ENCODE measurements at places on chromosomes 2 and 18. TPM values are rescaled to one million over a fixed set of nuclear protein-coding genes. Genes with fewer than 3 reads are reported as not detected.

The MDH1B gene
- 2.0 TPM for total RNA-seq

The ITGA4 gene
- 75.6 TPM for total RNA-seq

The CDK15 gene
- total RNA-seq, result not detected

The PREB gene
- total RNA-seq, result 56.3 TPM

The TACR1 gene
- total RNA-seq, result 0.16 TPM

The ZNF512 gene
- total RNA-seq, result 58.2 TPM

The TUBA3E gene
- total RNA-seq, result not detected

The HOXD3 gene
- total RNA-seq, result 1.9 TPM

The FRZB gene
- total RNA-seq, result 32.9 TPM

The MAP3K19 gene
- total RNA-seq, result not detected

The PER2 gene
- total RNA-seq, result 8.6 TPM

The CNGA3 gene
- 0.84 TPM for total RNA-seq

The CYP26B1 gene
- total RNA-seq, result 16.4 TPM

The SP100 gene
- not detected for total RNA-seq

The CHRND gene
- total RNA-seq, result 5.8 TPM

The M1AP gene
- total RNA-seq, result 0.77 TPM

GRCh38 chr2:217563565-217563964 is 439.2 kb downstream of the TNS1 start:
- H3K27ac ChIP-seq, result no peak overlapping the region
- no peak overlapping the region for H3K4me3 ChIP-seq
- no peaks in the 10 kb centered on the region for H3K27me3 ChIP-seq
- DNase-seq, result no peak
- H3K36me3 ChIP-seq, result peaks cover 11% of the 10 kb centered on the region

GRCh38 chr2:73938718-73939352 is 12.2 kb downstream of the DGUOK start:
- DNase-seq, result no peak
- H3K27ac ChIP-seq, result no peak overlapping the region
- H3K4me1 ChIP-seq, result peaks cover 7% of the 10 kb centered on the region
- no peak overlapping the region for H3K4me3 ChIP-seq

- H3K4me3 ChIP-seq, result peak overlapping the region; percentile 88
- H3K4me1 ChIP-seq, result peaks cover 94% of the 10 kb centered on the region
- no peak for DNase-seq
- H3K27ac ChIP-seq, result no peak overlapping the region
- H3K36me3 ChIP-seq, result peaks cover 7% of the 10 kb centered on the region
Observed at GRCh38 chr2:236574424-236575145, 5.0 kb downstream of the ACKR3 start.

DNA sequence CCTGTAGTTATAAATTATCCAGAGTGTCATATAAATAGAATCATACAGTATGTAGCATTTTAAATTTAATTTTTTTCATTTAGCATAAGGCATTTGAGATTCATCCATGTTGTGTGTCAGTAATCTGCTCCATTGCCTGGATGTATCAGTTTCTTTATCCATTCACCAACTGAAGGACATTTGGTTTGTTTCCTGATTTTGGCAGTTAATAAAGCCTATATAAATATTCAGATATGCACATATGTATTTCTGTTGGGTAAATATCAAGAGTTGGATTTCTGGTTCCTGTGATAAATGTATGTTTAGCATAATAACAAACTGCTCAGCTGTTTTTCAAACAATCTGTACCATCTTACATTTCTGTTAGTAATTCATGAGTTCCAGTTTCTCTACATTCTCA is 39.9 kb downstream of the CCDC150 start:
- no peaks in the 10 kb centered on the region for H3K27me3 ChIP-seq
- DNase-seq, result no peak
- H3K4me3 ChIP-seq, result no peak overlapping the region
- H3K4me1 ChIP-seq, result no peaks in the 10 kb centered on the region
- H3K27ac ChIP-seq, result no peak overlapping the region

DNA sequence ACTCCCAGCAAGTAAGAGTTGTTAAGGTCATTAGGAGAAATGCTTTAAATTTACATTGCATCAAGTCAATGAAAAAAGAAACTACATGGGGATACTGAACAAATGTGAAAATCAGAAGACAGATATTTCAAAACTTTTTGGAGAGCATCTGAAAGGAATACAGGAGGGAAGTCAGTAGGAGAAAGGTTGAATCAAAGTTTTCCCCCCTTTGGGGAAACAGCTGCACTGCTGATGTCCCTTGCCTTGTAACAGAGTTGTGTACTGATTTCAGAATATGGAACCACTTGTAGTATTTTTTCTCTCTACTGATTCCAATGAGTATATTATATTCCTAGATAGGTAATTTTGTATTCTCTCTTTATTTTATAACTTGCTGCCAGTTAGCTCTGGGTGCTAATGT is 592.5 kb upstream of the ZEB2 start:
- no peak overlapping the region for H3K27ac ChIP-seq
- no peak overlapping the region for H3K4me3 ChIP-seq
- H3K4me1 ChIP-seq, result peaks cover 39% of the 10 kb centered on the region
- H3K27me3 ChIP-seq, result no peaks in the 10 kb centered on the region

- H3K27me3 ChIP-seq, result no peaks in the 10 kb centered on the region
- peaks cover 4% of the 10 kb centered on the region for H3K36me3 ChIP-seq
- H3K27ac ChIP-seq, result no peak overlapping the region
Observed at GRCh38 chr2:216700088-216700567, 4.8 kb upstream of the IGFBP5 start.

- H3K27me3 ChIP-seq, result no peaks in the 10 kb centered on the region
- no peak overlapping the region for H3K27ac ChIP-seq
- no peak overlapping the region for H3K4me3 ChIP-seq
- H3K4me1 ChIP-seq, result peaks cover 11% of the 10 kb centered on the region
- no peaks in the 10 kb centered on the region for H3K36me3 ChIP-seq
Observed at GRCh38 chr2:234022424-234022823, 28.1 kb upstream of the SPP2 start.

- H3K27ac ChIP-seq, result peak overlapping the region; percentile 68
- H3K4me3 ChIP-seq, result peak overlapping the region; percentile 92
- H3K4me1 ChIP-seq, result peaks cover 26% of the 10 kb centered on the region
- H3K36me3 ChIP-seq, result no peaks in the 10 kb centered on the region
- no peak for DNase-seq
- H3K27me3 ChIP-seq, result peaks cover 19% of the 10 kb centered on the region
Observed at GRCh38 chr2:172428832-172429210, 1.4 kb downstream of the ITGA6 start.

DNA sequence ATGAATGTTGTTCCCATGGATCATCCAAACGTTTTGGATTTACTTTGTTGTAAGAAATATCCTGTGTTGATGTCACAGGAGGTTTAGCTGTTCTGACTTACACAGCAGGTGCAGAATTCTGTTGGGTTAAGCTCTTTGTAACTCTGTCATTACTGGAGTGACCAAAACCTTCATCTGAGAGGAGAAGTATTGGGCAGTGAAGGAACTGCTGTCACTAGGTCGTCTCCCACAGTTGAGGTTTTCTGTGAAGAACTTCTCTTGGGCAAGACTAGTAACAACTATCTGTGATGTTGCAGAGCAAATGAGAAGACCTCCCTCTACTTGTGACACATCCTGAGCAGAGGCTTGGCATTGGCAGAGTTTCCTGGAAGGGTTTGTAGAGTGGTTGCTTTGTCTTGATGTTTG is 2.9 kb downstream of the SPTBN1 start:
- no peak for DNase-seq
- peaks cover 51% of the 10 kb centered on the region for H3K4me1 ChIP-seq
- no peak overlapping the region for H3K27ac ChIP-seq
- no peaks in the 10 kb centered on the region for H3K36me3 ChIP-seq

GRCh38 chr2:96524482-96525210 is 11.9 kb upstream of the ARID5A start:
- peaks cover 12% of the 10 kb centered on the region for H3K4me1 ChIP-seq
- DNase-seq, result no peak
- H3K36me3 ChIP-seq, result no peaks in the 10 kb centered on the region
- no peak overlapping the region for H3K27ac ChIP-seq

- peaks cover under 1% of the 10 kb centered on the region for H3K27me3 ChIP-seq
- no peak for DNase-seq
- no peak overlapping the region for H3K4me3 ChIP-seq
- H3K27ac ChIP-seq, result no peak overlapping the region
Observed at GRCh38 chr2:120778244-120778643, 42.6 kb downstream of the GLI2 start.

- peaks cover 4% of the 10 kb centered on the region for H3K4me1 ChIP-seq
- H3K27me3 ChIP-seq, result no peaks in the 10 kb centered on the region
- DNase-seq, result no peak
- H3K36me3 ChIP-seq, result no peaks in the 10 kb centered on the region
- H3K4me3 ChIP-seq, result no peak overlapping the region
Observed at GRCh38 chr18:63446266-63446665, 24.0 kb upstream of the VPS4B start.

DNA sequence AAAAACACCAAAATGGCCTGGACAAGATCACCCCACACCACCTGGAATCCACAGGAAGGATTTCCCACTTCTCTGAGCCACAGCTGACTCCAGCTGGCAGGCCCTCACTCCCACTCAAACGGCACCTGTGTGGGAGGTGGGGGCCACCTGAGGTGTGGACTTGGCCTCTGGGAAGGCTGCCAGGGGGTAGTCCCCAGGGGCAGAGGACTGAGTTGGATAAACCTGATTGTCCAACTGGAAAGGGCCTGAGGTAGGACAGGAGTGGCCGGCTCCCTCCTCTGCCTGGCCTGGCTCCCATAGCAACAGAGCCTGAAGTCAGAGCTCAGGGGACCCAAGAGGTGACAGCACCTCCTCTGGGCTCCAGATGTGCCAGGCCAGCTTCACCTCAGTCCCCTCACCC is 300.2 kb downstream of the CELF4 start:
- H3K27ac ChIP-seq, result no peak overlapping the region
- no peak overlapping the region for H3K4me3 ChIP-seq
- no peaks in the 10 kb centered on the region for H3K36me3 ChIP-seq
- H3K27me3 ChIP-seq, result peaks cover 21% of the 10 kb centered on the region
- no peaks in the 10 kb centered on the region for H3K4me1 ChIP-seq

GRCh38 chr2:67514515-67514914 is 117.4 kb downstream of the ETAA1 start:
- no peaks in the 10 kb centered on the region for H3K4me1 ChIP-seq
- no peak for DNase-seq
- H3K4me3 ChIP-seq, result no peak overlapping the region
- H3K36me3 ChIP-seq, result peaks cover 4% of the 10 kb centered on the region
- H3K27ac ChIP-seq, result no peak overlapping the region
- H3K27me3 ChIP-seq, result no peaks in the 10 kb centered on the region

- H3K36me3 ChIP-seq, result peaks cover 13% of the 10 kb centered on the region
- H3K4me3 ChIP-seq, result no peak overlapping the region
- DNase-seq, result no peak
- no peak overlapping the region for H3K27ac ChIP-seq
- H3K27me3 ChIP-seq, result no peaks in the 10 kb centered on the region
Observed at GRCh38 chr2:86012007-86012712, 93.5 kb downstream of the POLR1A start.

DNA sequence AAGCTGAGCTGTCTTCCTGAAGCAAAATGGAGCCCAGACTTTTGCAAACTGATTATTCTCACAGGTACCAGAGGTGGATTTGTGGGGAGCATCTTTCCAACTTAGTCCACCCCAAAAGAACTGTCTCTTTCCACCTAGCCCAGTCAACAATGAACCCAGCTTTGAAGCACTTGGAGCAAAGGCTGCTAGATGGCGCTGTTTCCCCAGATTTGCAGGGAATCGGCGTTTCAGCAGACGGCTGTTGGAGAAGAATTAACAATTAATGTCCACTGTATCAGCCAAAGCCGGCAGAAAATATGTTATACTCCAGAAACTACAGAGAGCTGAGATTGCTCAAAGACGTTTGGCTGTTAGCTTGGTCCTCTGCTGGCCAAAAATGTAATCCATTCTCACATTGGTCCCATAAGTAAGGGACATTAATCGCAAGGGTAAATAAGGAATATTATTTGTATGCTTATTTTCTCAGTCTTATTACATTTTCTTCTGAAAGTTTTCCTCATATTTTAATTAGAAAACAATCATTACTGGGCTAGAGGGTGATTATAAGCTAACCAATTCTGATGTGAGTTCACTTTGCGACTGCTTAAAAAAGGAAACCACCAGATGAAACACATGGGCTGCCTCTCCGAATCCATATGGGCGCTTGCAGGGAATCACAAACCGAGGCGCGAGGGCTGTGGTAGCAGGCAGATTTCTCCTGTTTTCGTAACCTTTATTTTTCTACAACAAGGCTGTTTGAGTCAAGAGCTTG is 423.8 kb upstream of the MEX3C start:
- peak; percentile 84 for DNase-seq
- peak overlapping the region; percentile 60 for H3K4me3 ChIP-seq
- peaks cover 22% of the 10 kb centered on the region for H3K4me1 ChIP-seq
- H3K36me3 ChIP-seq, result peaks cover 2% of the 10 kb centered on the region
- H3K27me3 ChIP-seq, result peaks cover 8% of the 10 kb centered on the region

- no peak overlapping the region for H3K4me3 ChIP-seq
- no peaks in the 10 kb centered on the region for H3K27me3 ChIP-seq
- H3K27ac ChIP-seq, result no peak overlapping the region
- H3K36me3 ChIP-seq, result no peaks in the 10 kb centered on the region
- DNase-seq, result no peak
Observed at GRCh38 chr2:196117214-196117705, 48.6 kb upstream of the DNAH7 start.

- no peaks in the 10 kb centered on the region for H3K36me3 ChIP-seq
- no peak overlapping the region for H3K4me3 ChIP-seq
- no peak overlapping the region for H3K27ac ChIP-seq
- no peak for DNase-seq
- peaks cover 8% of the 10 kb centered on the region for H3K4me1 ChIP-seq
Observed at GRCh38 chr18:77207540-77207939, 42.1 kb upstream of the GALR1 start.

GRCh38 chr2:168780669-168781071 is 21.8 kb upstream of the NOSTRIN start:
- H3K36me3 ChIP-seq, result peaks cover 13% of the 10 kb centered on the region
- H3K4me1 ChIP-seq, result peaks cover 14% of the 10 kb centered on the region
- H3K27me3 ChIP-seq, result no peaks in the 10 kb centered on the region
- H3K27ac ChIP-seq, result no peak overlapping the region
- H3K4me3 ChIP-seq, result no peak overlapping the region

- no peak for DNase-seq
- no peak overlapping the region for H3K27ac ChIP-seq
- no peak overlapping the region for H3K4me3 ChIP-seq
- H3K4me1 ChIP-seq, result no peaks in the 10 kb centered on the region
- H3K36me3 ChIP-seq, result no peaks in the 10 kb centered on the region
Observed at GRCh38 chr2:170141865-170142264, 36.1 kb upstream of the MYO3B start.

- no peak overlapping the region for H3K4me3 ChIP-seq
- peaks cover 42% of the 10 kb centered on the region for H3K27me3 ChIP-seq
- DNase-seq, result no peak
- no peaks in the 10 kb centered on the region for H3K4me1 ChIP-seq
- H3K27ac ChIP-seq, result no peak overlapping the region
- H3K36me3 ChIP-seq, result no peaks in the 10 kb centered on the region
Observed at GRCh38 chr2:68391099-68391498, 26.0 kb downstream of the PLEK start.

Data from neural crest cell (in vitro differentiated cells).